ENCODE measurements at places on chromosomes 3 and 15.

DNA sequence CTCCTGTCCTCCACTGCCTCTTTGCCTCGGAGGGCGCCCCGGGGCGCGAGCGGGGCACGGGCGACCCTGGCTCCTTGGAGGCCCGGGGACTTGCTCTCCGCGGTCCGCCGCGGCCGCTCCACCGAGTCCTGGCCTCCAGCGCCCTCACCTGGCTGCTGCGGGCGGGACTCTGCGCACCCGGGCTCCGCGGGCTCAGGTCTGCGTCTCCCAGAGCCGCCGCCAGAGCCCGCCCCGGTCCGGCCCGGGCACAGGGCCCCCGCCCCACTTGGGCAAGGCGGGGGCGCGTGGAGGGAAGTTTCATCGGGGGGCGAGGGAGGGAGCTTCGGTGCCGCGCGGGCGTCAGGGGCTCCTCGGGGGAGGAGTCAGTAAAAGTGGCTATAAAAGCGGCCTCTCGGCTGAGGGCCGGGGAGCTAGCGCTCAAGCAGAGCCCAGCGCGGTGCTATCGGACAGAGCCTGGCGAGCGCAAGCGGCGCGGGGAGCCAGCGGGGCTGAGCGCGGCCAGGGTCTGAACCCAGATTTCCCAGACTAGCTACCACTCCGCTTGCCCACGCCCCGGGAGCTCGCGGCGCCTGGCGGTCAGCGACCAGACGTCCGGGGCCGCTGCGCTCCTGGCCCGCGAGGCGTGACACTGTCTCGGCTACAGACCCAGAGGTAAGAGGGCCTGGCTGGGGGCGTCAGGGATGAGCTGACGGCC lies at the start of gene CEMIP:
CEMIP (plus strand) TSS at position 407 of the 694 bp plus-strand sequence. CDS start 94,510 bp downstream, outside the sequence.
- peak; percentile 80 for DNase-seq

GRCh38 chr3:82474711-82475110 lies 713.3 kb upstream of the GBE1 start:
- no peak for DNase-seq

DNA sequence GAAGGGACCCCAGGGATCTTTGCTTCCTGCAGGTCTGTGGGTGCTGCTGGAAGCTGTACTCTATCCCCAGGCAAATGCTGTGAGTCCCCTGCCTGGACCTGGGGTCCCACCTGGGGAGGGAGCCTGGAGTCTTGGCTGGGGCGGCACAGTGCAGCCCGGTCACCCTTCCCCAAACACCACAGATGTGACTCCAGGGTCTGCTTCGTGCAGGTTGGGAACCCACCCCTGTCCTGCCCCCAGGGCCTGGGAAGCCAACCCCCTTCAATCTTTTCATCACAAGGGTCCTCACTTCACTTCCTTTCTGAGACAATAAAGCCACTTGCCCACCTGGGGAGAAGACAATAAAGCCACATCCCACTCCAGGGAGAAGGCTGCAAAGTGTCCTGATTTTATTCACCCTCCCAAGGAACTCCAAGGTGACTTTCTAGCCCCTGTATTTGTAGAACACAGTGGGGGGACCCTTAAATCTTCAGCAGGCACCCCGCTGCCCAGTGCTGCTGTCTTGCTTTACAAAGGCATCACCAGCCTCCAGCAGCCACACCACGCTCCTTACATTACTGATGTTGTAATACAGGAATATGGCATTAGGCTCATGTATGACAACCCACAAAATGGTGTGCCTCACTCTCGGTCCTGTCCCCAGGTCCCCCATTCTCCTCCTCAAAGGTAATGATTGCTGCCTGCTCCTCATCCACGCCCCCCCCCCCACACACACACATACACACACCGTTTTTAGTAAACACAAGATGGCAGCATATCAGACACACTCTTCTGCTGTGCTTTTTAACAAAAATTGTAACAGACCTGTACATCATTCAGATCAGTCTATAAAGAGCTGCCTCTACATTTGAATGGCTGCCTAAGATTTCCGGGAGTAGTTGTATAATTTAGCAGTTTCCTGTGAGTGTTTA lies 9.9 kb downstream of the C3orf22 start:
- DNase-seq, result peak; percentile 47

- DNase-seq, result no peak
These were observed 96.0 kb downstream of the ATP1B3 start for GRCh38 chr3:141972399-141972798.

GRCh38 chr3:127218454-127218922 lies 25.6 kb downstream of the PRR23E start:
- DNase-seq, result no peak

- DNase-seq, result peak; percentile 24
These were observed 98.9 kb downstream of the LINGO1 start for GRCh38 chr15:77533578-77534430.

DNA sequence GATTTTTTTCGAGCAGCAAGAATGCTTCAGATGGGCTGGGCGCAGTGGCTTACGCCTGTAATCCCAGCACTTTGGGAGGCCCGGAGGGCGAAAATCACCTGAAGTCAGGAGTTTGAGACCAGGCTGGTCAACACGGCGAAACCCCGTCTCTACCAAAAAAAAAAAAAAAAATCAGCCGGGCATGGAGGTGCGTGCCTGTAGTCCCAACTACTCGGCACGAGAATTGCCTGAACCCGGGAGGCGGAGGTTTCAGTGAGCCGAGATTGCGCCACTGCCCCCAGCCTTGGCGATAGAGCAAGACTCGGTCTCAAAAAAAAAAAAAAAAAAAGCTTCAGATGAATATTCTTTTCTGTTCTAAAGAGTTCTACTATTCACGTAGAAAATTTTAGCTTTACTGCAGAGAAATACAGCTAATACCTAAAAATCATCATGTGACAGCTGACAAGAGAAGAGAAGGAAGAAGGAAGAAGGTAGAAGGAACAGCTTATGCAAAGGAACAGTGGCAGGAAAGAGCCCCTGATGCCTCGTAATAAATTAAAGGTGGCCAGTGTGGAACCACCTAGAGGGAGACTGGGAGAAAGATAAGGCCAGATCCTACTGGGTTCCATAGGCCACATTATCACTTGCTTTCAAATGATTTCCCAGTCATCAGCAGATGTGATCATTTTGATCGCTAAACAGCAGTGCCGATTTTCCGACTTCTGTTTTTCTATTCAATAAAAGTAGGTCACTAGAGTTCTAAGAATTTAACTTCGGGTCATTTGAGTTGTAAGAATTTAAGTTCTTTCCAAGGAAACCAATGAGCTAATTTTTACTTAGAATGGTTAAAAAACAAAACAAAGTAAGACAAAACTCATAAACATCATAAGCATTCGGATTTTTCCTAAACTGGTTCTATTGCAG lies 1.5 kb downstream of the CMTM6 start:
- DNase-seq, result no peak

DNA sequence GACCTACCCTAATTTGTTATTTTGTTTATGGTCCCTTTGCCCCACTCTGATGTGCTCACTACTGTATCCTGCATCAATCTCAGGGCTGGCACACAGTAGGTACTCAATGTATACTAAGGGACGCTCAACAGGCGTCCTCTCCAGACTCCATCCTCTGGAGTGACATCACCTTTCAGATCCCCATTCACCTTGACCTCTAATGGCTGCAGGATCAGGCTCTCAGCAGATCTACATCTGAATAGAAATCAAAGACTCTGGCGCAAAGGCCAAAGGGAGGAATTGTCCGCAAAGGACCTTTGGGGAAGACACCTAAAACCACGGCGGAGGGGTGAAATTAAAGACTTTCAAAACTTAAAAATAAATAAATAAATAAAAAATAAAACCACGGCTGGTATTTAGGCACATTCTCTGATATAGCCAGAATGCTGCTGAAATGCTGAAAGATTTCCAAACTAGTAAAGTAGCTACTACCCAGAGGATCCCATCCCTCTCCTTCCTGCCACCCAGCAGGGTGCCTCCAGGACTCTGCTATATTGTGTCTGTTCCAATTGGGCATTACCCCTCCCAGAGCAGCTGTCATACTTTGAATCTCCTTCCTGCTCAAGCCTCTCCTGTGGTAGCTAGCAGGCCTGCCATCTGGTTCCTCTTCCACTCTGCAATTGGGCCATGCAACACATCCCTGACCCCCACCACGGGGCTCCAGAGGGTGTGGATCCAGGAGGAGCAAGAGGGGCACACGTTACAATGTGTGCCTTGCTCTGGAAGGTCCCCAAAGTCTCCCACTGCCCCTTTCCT lies 6.1 kb downstream of the SHF start:
- peak; percentile 16 for DNase-seq

DNA sequence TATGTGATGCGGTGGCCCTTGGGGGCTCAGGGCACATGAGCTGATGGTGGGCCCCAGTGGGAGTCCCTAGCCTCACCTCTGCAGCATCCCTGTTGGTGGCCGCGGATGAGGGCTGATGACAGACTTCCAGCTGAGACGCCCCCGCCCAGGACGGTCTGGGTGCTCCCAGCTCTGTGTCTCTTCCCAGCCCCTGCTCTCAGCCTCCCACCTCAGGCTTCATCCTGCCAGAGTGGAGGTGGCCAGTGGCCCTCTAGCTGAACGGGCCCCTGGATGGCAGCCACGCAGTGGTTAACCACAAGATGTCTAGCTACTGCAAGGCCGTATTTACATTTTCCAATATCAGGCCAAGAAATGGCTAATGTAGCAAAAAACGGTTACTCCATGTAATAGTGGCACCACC lies 205.3 kb upstream of the LINGO1 start:
- DNase-seq, result peak; percentile 61

- no peak for DNase-seq
These were observed 17.0 kb downstream of the TMEM62 start for GRCh38 chr15:43150191-43150929.

DNA sequence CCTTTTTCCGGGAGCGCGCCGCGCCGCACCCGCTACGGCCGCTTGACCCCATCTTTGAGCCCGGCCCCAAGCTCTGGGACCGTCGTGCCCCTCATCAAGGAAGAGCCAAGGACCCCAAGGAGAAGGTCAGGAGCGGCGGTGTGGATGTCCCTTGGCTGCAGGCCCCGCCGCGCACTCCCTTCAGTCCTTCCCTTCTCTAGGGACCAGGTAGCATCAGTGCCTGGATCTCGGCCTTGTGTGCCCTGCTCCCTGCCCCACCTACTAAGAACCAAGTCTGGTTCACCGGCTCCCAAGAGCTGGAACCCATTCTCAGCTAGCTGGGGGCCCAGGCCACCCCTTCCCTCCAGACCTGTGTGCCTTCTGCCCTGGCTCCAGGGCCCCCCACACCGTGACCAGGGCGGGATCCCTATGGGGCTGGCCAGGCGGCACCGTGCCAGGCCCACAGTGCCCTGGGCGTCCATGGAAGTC lies 69.3 kb upstream of the CGNL1 start:
- peak; percentile 61 for DNase-seq

DNA sequence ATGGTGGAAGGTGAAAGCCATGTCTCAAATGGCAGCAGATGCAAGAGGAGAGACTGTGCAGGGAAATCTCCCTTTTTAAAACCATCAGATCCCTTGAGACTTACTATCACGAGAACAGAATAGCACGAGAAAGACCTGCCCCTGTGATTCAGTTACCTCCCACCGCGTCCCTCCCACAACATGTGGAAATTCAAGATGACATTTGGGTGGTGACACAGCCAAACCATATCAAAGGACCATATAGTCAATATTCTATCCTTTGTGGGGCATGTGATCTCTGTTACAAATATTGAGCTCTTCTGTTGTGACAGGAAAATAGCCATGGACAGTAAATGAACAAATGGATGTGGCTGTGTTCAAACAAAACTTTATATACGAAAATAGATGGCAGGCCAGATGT lies 77.2 kb upstream of the ACKR4 start:
- DNase-seq, result no peak

- no peak for DNase-seq
These were observed 489.8 kb upstream of the PROK2 start for GRCh38 chr3:72274493-72275330.

DNA sequence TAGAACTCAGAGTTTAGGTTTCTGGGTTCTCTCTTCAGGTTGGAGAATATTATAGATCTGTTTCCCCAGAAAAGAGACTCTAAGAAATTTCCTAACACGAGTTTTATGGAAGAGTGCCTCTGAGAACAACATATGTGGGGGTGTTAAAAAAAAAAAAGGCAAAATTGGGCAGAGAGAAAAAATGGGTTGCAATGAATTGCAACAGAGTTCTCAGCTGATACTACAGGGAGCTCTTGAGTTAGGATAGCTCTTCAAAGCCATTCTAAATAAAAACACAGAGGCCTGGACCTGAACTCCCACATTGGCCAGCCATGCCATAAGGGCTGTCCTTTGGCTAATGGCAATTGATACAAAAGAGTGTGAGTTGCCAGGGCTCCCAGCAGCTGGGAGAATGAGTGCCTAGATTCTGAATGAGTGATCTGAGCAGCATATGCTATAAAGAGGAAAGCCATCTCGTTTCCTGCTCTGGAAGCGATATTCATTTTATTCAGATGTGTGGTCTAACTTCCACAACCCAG lies 20.1 kb upstream of the UBE2E2 start:
- no peak for DNase-seq

DNA sequence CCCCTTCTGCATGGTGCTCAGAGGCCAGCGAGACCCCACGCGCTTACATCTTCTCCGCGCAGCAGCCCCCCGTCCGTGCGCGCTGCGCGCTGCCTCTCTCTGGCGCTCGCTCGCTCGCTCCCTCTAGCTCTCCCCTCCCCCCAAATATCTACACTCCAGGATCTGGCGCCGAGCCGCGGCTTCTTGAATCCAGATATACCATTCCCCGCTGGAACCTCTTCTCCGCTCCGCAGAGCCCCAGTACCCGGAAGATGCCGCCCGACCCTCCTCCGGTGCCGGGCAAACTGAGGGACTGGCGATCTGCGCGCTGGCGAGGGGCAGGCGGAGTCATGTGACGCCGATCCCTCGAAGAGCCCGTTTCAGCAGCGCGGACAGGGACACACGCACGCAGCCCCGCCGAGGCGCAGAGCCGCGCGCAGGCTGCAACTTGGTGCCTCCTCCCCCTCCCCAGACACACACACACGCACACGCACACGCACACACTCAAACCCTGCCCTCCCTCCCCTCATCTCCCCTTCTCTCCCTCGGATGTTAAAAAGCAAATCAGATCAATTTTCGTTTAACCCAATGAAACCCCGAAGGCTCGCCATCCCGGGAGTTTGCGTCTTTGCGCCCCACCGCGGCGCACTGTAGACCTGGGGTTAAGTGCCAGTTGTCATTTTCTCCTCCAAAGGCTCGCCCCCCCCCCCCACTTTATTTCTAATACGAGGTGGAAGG lies at the start of gene RASGRF1:
RASGRF1 (minus strand) TSS at position 294 of the 717 bp plus-strand sequence; CDS start at position 12, 282 bp downstream.
- DNase-seq, result peak; percentile 6

GRCh38 chr3:123154020-123154985 lies 47.4 kb upstream of the SEC22A start:
- DNase-seq, result no peak

GRCh38 chr3:33218446-33219174 lies at the start of gene SUSD5:
Gene SUSD5 (minus strand): TSS chr3:33218810. CDS start chr3:33218797, 13 bp downstream.
- no peak for DNase-seq

All from activated effector memory CD4-positive, alpha-beta T cell treated with anti-CD3 and anti-CD28 coated beads, Interleukin-2, amount 50 U/mL, for 16 hours (primary cell).